ENCODE measurements at places on chromosomes 3 and 15. TPM values are rescaled to one million over a fixed set of nuclear protein-coding genes. Genes with fewer than 3 reads are reported as not detected.

The MKRN2OS gene
- not detected for total RNA-seq

The HTR3E gene
- total RNA-seq: not detected

The PIF1 gene
- total RNA-seq: 4.3 TPM

The MME gene
- total RNA-seq: 81.5 TPM

The LRRIQ4 gene
- total RNA-seq: not detected

The SNTN gene
- total RNA-seq: not detected

The EFHB gene
- total RNA-seq: not detected

The TRH gene
- not detected for total RNA-seq

The CCR9 gene
- not detected for total RNA-seq

The OR5K1 gene
- not detected for total RNA-seq

The APH1B gene
- total RNA-seq: 12.1 TPM

The CDHR4 gene
- total RNA-seq: 0.43 TPM

The CACNA2D2 gene
- 0.16 TPM for total RNA-seq

The MESP2 gene
- 1.9 TPM for total RNA-seq

The SPESP1 gene
- total RNA-seq: 14.3 TPM

The LSAMP gene
- 10.7 TPM for total RNA-seq

The CDC25A gene
- 0.94 TPM for total RNA-seq

The SKOR1 gene
- 0.16 TPM for total RNA-seq

The AGBL1 gene
- not detected for total RNA-seq

The ANKRD63 gene
- not detected for total RNA-seq

The AHSG gene
- not detected for total RNA-seq

The ICE2 gene
- total RNA-seq: 33.7 TPM

The KLHL6 gene
- total RNA-seq: under 0.01 TPM

The DNAH1 gene
- 4.8 TPM for total RNA-seq

The AQP9 gene
- total RNA-seq: not detected
